AG08396 (cell line): ENCODE measurements at places on chromosomes 3 and 15.
A peak's percentile ranks its signal among the peaks of the same experiment; 100 is the strongest.

DNA sequence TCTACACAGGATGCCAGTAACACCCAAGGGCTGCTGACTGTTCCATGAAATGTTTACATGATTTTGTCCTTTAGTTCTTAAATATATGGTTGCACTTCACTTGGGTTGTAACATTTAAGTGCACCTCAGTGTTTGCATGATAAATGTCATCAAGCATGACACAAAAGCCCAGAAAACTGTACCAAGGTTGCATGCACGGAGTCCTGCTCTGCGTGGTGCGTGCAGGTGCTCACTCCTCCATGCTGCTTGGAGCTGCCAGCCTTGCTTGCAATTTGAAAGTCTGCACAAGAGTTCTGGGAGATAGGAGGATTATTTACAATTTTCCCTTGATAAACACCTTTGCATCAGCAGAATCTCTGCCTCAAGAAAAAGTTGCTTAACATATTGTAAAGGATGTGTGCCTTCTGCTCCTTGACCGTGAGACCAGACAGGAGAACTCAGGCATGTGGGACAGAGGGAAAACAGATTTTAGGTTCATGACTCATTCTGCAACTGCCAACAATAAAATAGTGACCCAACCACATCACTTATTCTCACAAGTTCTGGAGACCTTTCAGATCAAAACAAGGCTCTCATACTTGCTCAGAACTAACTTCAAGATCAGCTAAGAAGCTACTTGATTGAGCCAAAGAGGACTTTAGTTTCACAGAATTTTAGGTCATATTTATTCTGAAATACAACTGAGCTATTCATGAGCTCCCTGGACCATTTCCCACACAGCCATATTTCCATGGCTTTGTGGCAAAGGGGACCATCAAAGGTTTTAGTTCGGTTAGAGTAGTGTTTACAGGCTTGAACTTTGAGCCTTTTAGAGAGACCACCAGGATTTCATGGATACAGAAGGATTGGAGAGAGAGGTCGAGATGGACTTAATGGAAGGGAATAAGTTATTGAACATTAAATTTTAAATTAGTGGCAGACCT is 128.4 kb upstream of the ZBED2 start:
- DNase-seq, result peak; percentile 29

DNA sequence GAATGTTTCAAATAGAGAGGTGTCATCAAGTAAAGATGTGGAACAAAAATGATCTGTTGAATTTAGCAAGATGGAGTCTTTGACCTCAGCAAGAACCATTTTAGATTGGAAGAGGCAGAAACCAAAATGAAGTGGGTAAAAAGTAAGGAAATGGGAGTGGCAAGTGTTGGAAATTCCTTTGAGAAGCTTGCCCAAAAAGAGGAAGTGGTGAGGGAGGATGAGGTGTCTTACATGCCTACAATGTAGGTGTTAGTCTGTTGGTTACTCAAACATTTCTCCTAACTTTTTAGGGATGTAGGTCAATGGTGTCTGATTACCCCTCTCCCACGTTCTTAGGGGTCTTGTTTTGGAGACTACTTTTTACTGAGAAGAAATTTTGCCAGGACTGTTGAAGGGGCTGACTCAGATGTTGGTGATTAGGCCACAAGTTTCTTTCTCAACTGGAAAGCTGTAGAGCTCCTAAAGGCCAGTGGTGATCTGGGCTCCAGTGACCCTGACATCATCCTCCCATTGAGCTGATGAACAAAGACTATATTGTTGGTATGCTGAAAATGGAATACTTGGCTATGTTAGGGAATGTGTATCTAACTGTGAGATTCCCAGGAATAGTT is 5.1 kb downstream of the PPP2R3A start:
- DNase-seq, result peak; percentile 39

GRCh38 chr3:195914648-195915473 is 6.5 kb upstream of the TNK2 start:
- DNase-seq, result peak; percentile 96

DNA sequence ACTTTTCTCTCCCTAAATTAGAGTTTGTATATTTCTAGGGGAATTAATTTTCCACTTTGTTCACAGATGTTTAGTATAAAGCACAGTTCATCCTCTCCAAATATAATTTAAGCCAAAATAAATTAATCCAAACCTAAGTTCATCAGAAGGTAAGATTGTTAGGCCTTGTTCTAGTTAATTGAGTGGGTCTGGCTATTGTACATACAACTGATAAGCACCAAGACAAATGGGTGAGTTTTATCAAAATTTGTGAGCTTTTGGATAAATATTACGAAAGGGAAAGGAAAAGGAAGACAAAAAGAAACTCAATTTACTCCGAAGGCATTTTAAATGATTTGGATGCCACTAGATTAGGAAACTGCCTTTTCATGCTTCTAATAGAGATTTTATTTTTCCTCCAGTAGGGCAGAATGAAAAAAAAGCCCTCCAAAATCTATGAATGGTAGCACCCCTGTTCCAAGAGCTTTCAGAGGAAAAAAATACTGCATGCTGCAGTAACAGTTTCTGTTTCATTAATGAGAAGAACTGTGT is 304.0 kb downstream of the ZNF385D start:
- DNase-seq, result no peak

- DNase-seq, result no peak
These were observed 22.0 kb upstream of the LEKR1 start for GRCh38 chr3:156803952-156804741.

DNA sequence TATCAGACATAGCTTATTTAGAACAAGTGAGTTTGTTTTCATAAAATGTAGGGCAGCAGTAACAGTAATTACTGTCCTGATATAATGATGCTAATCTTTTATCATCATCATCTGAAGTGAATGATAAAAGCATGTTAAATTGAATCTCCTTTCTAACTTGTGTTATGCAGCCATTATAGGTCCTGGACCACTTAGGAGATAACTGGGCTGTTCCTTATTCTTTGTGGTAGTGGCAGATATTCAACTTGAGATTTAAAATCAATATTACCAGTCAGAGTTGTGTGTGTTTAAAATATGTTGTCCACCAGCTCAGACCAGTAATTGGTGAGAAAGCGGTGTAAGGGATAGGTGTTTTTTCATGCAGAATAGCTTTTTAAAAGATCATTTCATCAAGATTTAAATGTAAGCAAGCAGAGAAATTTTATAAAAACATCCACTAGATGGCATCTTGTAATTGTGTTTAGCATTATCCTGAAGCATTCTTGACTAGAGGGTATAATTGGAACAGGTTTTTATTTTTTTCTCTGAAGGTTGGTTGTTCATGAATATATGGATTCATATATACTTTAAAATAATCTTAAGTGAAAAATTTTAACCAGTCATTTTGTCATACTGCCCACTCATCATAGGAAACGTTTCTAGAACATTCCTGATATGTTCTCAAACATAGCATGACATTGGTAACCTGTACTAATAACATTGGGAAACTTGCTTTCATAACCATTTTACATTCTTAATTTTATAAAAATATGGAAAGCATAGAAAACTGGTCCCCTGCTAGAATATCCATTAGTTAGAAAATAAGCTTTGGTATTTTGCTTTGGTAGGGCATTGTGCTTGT is 153.9 kb downstream of the BBX start:
- no peak for DNase-seq

DNA sequence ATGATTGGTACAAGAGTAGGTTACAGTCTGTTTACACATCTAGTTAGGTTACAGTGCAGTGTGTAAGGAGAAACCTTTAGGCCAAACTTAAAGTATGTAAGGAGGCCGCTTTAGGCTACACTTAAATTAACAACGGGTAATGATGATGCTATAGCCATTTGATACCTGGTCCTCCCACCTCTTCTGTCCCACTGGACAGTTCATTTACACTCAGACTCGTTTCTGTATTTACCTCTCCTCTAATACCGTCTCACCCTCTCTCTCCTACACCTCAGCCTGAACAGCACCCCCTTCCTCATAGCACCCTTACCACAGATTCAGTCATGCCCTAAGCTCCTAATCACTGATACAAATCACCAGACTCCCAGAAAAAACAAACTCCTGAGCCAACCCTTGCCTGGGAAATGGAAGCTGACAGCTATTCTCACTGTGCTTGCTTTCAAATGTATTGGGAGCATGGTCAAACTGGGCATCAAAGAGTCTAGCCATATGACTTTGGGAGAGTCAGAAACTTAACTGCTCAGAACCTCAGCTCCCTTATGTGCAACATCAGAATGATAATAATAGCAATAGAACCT is 241.3 kb upstream of the SETMAR start:
- no peak for DNase-seq

DNA sequence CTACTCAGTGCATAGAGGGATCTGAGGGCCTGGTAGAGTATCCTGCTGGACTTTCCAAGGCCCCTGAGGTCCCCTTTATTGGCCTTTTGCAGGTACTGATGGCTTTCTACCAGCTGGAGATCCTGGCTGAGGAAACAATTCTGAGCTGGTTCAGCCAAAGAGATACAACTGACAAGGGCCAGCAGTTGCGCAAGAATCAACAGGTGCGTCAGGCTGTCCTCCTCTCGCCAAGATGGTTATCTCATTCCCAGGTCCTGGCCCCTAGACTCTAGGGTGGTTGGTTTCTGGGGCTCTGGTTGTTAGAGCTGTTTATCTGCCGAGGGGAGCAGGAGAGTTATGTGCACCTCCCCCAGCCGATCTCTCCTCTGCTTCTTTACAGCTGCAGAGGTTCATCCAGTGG is 9.3 kb downstream of the EIF2B5 start:
- no peak for DNase-seq

GRCh38 chr3:156183396-156183795 is 63.0 kb downstream of the KCNAB1 start:
- no peak for DNase-seq

DNA sequence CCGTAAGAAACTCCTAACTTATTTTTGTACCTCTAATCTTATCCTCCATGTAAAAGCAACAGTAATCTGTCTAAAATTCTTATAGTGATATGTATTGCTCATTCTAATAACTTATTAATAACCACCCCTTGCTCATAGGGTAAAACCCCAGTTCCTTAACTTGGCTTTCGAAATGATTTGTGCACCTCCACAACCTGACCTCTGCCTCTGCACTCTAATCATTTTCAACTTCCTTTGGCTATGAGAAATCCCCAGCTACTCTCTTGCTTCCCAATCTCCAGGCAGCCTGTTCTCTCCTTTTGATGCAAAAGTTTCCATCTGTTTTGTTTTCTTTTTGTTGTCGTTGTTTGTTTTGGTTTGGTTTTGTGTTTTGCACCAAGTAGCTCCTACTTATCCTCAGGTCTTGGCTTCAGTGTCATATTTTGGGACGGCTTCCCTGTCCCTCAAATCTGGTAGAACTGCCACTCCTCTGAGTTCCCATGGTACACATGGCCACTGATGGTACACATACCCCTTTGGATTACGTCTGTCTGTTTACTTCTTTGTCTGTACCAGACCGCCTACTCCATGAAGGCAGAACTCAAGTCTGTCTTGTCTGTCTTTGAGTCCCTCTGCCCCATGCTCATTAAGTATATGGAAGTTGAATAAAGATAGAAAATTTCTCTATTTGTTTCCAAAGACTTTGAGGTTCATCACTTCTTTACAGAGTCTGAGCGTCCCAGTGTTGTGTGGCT is 105.6 kb upstream of the TGFBR2 start:
- no peak for DNase-seq

- no peak for DNase-seq
These were observed 773.5 kb downstream of the SQOR start for GRCh38 chr15:46408312-46408711.

DNA sequence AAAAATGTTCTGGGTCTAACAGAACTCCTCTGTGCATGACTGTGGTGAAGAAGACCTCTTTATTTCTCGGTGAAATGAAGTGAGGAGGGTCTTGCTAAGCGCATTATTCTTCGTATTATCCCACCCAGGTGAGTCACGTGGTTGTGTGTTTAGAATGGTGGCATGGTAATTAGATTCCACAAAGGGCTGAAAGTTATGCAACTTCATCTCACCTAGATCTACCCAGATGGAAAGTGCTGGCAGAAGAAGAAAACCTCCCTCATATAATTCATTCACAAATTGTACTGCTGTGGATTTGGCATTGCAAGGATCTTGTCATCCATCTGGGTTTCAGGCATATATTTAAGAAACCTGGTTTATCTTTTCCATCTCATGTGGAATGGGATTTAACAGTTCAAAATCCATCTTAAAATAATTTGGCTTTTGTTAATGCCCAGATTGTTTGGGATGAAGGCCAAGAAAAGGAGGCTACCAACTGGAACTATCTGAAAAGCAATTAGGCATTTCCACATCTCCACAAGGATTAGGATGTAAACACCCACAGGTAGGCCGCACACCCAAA is 175.3 kb downstream of the PLCL2 start:
- DNase-seq, result no peak

- peak; percentile 82 for DNase-seq
These were observed 333.0 kb upstream of the SEMA6D start for GRCh38 chr15:47384341-47384740.

DNA sequence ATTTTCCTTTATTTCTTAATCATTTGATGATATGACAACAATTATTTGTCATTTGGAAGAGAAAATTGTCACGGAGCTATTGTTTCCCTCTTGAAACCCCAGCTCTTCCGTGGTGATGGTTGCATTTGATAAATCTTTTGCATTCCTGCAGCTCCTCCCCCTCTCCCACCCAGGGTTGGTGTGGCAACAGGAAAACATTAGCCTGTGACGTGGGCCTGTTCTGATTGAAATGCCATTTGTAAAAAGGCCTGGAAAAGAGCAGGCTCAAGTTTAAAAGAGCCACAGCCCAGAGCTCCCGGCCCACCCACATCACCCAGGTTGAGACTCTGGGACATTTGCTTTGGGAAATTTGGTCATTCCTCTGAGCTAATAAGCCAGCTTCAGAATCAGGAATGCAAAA is 282.5 kb downstream of the RPLP1 start:
- no peak for DNase-seq

DNA sequence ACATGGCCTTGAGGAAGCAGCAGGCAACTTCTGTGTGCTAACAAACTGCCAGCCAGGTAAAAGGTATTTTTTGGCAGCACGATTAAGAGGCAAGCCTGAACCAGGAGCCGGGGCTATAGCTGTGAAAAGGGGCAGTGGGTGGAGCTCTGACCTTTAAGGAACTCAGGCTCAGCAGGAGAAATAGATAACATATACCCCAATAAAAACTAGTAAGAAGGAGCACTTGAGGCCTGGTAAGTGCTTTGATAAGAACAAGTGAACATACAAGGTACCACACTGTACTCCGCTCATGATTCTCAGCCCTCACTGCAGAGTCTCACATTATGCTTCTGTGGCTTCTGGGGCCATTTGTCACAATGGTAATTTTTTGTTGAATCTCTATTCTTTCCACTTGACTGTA is 5.4 kb downstream of the FYCO1 start:
- no peak for DNase-seq

GRCh38 chr3:130850044-130850797 is 43.7 kb upstream of the ATP2C1 start:
- DNase-seq, result no peak

- DNase-seq, result peak; percentile 48
These were observed 4.1 kb upstream of the COX17 start for GRCh38 chr3:119681279-119681678.

GRCh38 chr15:33934921-33935320 is 33.4 kb upstream of the CHRM5 start:
- peak; percentile 16 for DNase-seq
